ENCODE measurements at places on chromosomes 3 and 15.

GRCh38 chr3:126312341-126312740 is 44.9 kb downstream of the KLF15 start:
- H3K27ac ChIP-seq: no peak overlapping the region
- H3K27me3 ChIP-seq: no peaks in the 10 kb centered on the region
- no peak for DNase-seq
- no peaks in the 10 kb centered on the region for H3K36me3 ChIP-seq
- no peak overlapping the region for H3K4me3 ChIP-seq

DNA sequence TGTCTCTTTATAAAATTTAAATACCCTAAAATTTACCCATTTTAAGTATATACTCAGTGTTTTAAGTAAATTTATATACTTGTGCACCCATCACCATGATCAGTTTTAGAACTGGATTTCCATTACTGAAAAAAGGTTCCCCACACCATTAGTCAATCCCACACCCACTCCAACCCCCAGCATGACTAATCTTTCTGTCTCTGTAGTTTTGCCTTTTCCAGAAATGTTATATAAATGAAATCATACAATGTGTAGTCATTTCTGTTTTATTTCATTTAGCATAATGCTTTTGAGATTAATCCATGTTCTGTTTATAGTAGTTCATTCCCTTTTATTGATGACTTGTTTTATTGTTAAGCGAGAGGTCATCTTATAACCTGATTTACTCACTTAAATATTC is 66.1 kb upstream of the LIMD1 start:
- DNase-seq: no peak
- H3K27me3 ChIP-seq: no peaks in the 10 kb centered on the region
- peaks cover 12% of the 10 kb centered on the region for H3K36me3 ChIP-seq
- no peaks in the 10 kb centered on the region for H3K4me1 ChIP-seq

- H3K4me3 ChIP-seq: no peak within 1 kb of the TSS
- H3K27me3 ChIP-seq: no peaks in the 10 kb centered on the region
- H3K36me3 ChIP-seq: no peaks in the 10 kb centered on the region
- H3K27ac ChIP-seq: no peak within 1 kb of the TSS
- no peaks in the 10 kb centered on the region for H3K4me1 ChIP-seq
Observed at GRCh38 chr3:186612721-186613636, at the start of gene AHSG. Gene AHSG, plus strand, starts transcription at chr3:186613060. Its CDS starts 82 bp downstream, at chr3:186613142.

DNA sequence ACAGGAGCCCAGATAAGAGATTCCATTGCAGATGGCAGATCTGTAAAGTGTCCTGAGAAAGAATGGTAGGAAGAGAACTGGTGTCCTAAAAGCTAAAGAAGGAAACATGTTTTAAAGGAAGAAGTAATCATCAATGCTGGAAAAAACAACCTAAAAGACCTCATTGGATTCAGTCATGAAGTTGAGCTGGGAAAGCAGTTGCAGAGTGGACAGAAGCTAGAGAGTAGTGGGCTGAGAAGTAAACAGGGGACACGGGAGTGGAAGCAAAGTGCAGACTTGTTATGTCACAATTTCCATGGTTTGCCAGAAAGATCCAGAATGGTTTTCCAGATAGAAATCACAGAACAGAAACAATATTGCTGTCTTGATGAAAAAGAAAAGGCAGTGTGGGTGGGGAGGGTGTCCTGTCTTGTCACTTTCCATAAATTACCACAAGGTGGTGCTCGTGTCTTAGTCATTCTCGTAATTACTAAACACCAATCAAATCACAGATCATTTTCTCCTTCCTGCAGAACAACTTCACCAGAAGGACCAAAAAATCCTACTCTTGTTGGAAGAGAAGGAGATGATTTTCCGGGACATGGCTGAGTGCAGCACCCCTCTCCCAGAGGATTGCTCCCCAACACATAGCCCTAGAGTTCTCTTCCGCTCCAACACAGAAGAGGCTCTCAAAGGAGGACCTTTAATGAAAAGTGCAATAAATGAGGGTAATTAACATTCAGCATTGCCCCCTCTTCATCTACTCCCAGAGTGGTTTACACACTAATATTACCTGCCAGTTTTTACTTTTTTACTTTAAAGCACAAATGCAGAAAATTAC is 64.5 kb downstream of the KLHL25 start:
- DNase-seq: no peak
- H3K4me3 ChIP-seq: no peak overlapping the region
- H3K27ac ChIP-seq: no peak overlapping the region
- peaks cover 60% of the 10 kb centered on the region for H3K36me3 ChIP-seq
- no peaks in the 10 kb centered on the region for H3K27me3 ChIP-seq
- peaks cover 18% of the 10 kb centered on the region for H3K4me1 ChIP-seq

DNA sequence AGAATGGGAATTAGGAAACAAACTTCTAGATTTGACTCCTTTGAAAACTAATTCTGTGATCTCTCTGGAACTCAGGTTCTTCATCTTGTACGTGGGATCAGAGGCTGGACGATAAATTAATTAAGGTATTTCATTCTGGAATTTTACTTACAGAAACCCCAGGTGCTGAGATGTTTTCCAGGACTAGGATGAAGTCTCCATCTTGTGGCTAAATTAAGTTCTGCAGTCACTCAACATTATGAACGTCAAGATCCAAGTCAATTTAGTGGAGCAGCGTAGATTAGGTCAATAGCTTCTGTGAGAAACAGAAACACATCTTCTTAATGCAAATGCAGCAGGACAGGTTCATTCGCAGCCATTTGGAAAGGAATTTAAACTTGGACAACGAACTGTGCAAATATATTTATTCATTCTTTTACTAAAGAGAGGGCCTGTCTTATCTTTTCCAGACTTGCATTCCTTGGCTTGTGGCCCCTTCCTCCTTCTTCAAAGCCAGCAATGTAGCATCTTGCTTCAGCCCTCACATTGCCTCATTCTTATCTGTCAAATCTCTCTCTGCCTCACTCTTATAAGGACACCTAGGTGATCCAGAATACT is 26.7 kb upstream of the TMC3 start:
- H3K36me3 ChIP-seq: no peaks in the 10 kb centered on the region
- DNase-seq: no peak
- no peak overlapping the region for H3K4me3 ChIP-seq

- H3K27ac ChIP-seq: no peak overlapping the region
- no peaks in the 10 kb centered on the region for H3K27me3 ChIP-seq
- no peak overlapping the region for H3K4me3 ChIP-seq
- H3K36me3 ChIP-seq: no peaks in the 10 kb centered on the region
Observed at GRCh38 chr15:64985366-64986033, 4.2 kb downstream of the SPG21 start.

- no peak for DNase-seq
- no peaks in the 10 kb centered on the region for H3K27me3 ChIP-seq
- no peaks in the 10 kb centered on the region for H3K4me1 ChIP-seq
- no peak overlapping the region for H3K27ac ChIP-seq
Observed at GRCh38 chr3:128366136-128366535, 100.6 kb downstream of the DNAJB8 start.

- no peak overlapping the region for H3K4me3 ChIP-seq
- DNase-seq: no peak
- H3K36me3 ChIP-seq: peaks cover 44% of the 10 kb centered on the region
- H3K4me1 ChIP-seq: peaks cover 8% of the 10 kb centered on the region
- H3K27ac ChIP-seq: no peak overlapping the region
Observed at GRCh38 chr3:49371946-49372345, 13.8 kb upstream of the GPX1 start.

GRCh38 chr3:69209413-69209812 is 87.0 kb upstream of the LMOD3 start:
- H3K4me3 ChIP-seq: no peak overlapping the region
- DNase-seq: no peak
- H3K4me1 ChIP-seq: no peaks in the 10 kb centered on the region
- no peak overlapping the region for H3K27ac ChIP-seq

- no peak overlapping the region for H3K4me3 ChIP-seq
- no peaks in the 10 kb centered on the region for H3K27me3 ChIP-seq
- no peaks in the 10 kb centered on the region for H3K36me3 ChIP-seq
Observed at GRCh38 chr3:61595288-61595687, 33.9 kb downstream of the PTPRG start.

- no peaks in the 10 kb centered on the region for H3K27me3 ChIP-seq
- no peak overlapping the region for H3K4me3 ChIP-seq
- H3K36me3 ChIP-seq: no peaks in the 10 kb centered on the region
- no peaks in the 10 kb centered on the region for H3K4me1 ChIP-seq
- H3K27ac ChIP-seq: no peak overlapping the region
Observed at GRCh38 chr3:108097322-108098002, 6.6 kb upstream of the CD47 start.

- no peak for DNase-seq
- H3K36me3 ChIP-seq: no peaks in the 10 kb centered on the region
Observed at GRCh38 chr3:188006726-188007393, 147.1 kb upstream of the LPP start.

GRCh38 chr15:42584031-42584765 is 8.8 kb downstream of the STARD9 start:
- no peak for DNase-seq
- H3K27me3 ChIP-seq: no peaks in the 10 kb centered on the region
- H3K36me3 ChIP-seq: no peaks in the 10 kb centered on the region
- H3K4me1 ChIP-seq: peaks cover 27% of the 10 kb centered on the region
- H3K4me3 ChIP-seq: peak overlapping the region; percentile 67

DNA sequence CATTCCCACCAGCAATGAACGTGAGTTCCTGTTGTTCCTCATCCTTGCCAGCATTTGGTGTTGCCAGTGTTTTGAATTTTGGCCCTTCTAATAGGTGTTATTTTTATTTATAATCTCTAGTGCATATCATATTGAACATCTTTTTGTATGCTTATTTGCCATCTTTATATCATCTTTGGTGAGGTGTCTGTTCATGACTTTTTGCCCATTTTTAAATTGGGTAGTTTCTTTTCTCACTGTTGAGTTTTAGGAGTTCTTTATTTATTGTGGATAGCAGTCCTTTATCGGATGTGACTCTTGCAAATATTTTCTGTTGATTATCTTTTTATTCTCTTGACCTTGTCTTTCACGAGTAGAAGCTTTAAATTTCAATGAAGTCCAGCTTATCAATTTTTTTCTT is 60.2 kb upstream of the ATP13A3 start:
- H3K4me3 ChIP-seq: no peak overlapping the region
- no peak overlapping the region for H3K27ac ChIP-seq
- H3K4me1 ChIP-seq: peaks cover 28% of the 10 kb centered on the region
- no peak for DNase-seq
- no peaks in the 10 kb centered on the region for H3K27me3 ChIP-seq

DNA sequence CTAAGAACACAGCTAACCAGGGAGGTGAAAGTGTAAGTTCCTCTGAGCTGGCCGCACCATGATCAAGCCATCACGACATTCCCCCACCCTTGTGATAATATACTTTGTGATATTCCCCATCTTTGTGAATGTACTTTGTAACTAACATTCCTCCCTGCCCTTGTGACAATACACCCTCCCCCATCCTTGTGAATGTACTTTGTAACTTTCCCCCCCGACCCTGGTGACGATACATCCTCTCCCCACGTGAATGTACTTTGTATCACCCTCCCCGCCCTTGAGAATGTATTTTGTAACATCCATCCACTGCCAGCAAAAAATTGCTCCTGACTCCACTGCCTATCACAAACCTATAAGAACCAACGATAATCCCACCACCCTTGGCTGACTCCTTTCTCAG is 20.2 kb upstream of the OR5H6 start:
- H3K27me3 ChIP-seq: no peaks in the 10 kb centered on the region
- no peak for DNase-seq
- H3K4me3 ChIP-seq: no peak overlapping the region
- H3K4me1 ChIP-seq: no peaks in the 10 kb centered on the region
- H3K27ac ChIP-seq: no peak overlapping the region
- H3K36me3 ChIP-seq: no peaks in the 10 kb centered on the region

DNA sequence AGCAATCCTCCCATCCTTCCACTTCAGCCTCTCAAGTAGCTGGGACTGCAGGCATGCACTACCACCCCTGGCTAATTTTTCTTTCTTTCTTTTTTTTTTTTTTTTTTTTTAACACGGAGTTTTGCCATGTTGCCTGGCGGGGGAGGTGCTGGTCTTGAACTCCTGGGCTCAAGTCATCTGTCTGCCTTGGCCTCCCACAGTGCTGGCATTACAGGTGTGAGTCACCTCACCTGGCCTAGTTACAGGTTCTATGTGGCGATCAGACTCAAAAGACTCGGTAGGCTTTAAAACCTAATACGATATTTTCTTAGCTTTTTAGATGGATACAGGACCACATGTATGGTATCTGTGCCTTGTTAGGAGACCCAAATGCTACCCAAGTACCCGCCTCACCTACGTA is 14.0 kb upstream of the SLC25A26 start:
- no peak for DNase-seq
- no peak overlapping the region for H3K27ac ChIP-seq
- H3K4me3 ChIP-seq: no peak overlapping the region
- no peaks in the 10 kb centered on the region for H3K4me1 ChIP-seq
- H3K36me3 ChIP-seq: no peaks in the 10 kb centered on the region

DNA sequence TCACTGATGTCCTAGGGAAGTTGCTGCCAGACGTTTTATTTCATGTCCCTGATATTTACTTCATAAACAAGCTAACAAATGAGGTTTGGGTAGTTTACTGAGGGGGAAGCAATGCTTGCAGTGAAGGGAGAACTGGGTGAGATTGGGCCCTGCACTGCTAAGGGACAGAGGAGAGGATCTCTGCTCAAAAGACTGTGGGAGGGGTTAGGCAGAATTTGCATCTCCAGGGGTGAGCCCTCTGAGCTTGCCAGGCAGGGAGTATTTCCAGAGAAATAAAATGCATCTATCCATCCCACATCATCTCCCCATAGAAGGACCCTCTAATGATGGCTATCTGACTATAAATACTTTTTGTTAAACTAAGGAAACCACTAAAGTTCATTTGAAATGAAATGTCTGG is 215.6 kb downstream of the CBLB start:
- DNase-seq: no peak
- no peaks in the 10 kb centered on the region for H3K27me3 ChIP-seq
- H3K36me3 ChIP-seq: no peaks in the 10 kb centered on the region
- H3K4me3 ChIP-seq: no peak overlapping the region
- H3K4me1 ChIP-seq: peaks cover 22% of the 10 kb centered on the region

- DNase-seq: no peak
- H3K4me3 ChIP-seq: no peak overlapping the region
- H3K4me1 ChIP-seq: no peaks in the 10 kb centered on the region
- no peaks in the 10 kb centered on the region for H3K36me3 ChIP-seq
Observed at GRCh38 chr3:178001670-178002101, 534.5 kb upstream of the KCNMB2 start.

DNA sequence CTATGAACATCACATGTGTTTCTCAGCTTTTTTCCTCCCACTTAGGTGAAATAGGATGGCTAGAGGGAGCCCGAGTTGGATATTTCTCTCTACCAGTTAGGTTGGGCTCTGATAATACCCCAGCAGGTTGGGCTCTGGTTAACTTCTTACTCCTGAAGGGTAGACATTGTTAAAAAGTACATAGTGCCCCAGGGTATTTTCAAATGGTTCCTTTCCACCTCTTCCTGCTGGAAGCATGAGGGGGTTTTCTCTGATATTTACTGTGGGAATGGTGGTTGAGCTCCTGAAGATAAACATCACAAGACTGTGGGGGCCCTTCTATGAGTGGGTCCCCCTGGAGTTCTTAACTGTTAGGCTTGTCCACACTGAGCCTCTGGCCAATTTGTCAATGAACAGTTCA is 36.1 kb upstream of the SPESP1 start:
- H3K4me3 ChIP-seq: no peak overlapping the region
- no peaks in the 10 kb centered on the region for H3K36me3 ChIP-seq
- H3K27me3 ChIP-seq: no peaks in the 10 kb centered on the region
- H3K27ac ChIP-seq: no peak overlapping the region

Data from thoracic aorta (tissue), 2 donors.